ENCODE measurements at places on chromosomes 5 and 9.

GRCh38 chr9:106092083-106092482 lies 397.7 kb downstream of the TMEM38B start:
- DNase-seq: no peak

DNA sequence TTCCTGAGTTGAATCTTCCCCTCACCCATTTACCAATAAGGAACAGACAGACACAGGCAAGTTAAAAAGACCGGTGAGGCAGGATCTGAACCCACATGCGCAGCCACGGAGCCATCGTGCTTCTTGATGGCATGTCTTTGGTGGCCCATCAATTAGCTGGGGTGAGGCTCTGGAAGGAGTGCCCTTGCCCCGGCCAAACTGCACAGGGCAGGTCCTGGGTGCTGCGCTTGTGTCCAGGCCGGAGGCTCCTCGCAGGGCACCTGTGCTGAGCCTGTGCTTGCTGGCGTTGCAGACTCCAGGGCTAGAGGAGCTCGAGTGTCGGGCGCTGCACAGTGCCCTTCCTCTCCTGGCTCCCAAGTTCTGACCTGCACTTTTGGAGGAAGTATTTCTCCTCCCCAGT lies 66.4 kb downstream of the PSMB7 start:
- DNase-seq: no peak

DNA sequence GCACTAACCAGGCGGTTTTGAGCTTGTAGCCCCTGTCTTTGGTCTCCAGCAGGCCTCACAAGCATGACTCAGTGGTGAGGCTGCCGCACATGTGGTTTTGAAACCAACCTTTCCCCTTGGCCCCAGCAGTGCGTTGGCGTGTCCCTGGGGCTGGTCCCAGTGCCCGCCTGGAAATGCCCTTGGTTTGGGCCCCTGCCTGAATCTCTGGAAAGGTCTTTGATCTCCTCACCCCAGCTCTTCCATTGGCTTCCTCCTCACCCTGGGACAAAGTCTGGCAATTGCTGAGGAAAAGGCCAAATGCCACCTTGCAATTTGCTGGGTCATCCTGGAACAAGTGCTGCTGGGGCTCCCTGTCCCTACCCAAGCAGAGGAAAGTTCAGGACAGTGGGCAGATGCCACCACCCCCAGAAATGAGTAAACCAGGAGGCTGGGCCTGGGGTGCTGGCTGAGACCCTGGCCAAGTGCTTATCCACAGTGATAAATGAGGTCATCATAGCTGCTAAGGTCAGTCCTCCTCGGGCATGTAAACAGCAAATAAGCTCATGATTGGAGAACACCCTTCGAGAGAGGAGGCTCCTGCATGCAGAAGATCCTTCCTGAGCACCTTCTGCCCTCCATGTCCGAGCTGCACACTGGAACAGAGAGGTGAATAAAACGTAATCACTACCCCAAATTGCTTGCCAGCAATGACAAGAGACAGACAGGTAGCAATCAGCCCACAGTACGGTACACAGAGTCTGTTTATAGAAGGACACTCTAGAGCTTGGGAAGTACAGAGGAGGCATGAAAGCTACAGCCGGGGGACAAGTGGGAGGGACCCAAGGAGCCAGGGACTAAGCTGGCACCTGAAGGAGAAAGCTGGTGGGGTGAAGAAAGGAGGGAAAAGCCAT lies 98.9 kb upstream of the CPEB4 start:
- DNase-seq: no peak

GRCh38 chr5:1760231-1760630 lies 39.4 kb downstream of the MRPL36 start:
- no peak for DNase-seq

- no peak for DNase-seq
Observed at GRCh38 chr9:130426883-130427282, 17.9 kb upstream of the ASS1 start.

- no peak for DNase-seq
Observed at GRCh38 chr9:36985769-36986467, 48.1 kb downstream of the PAX5 start.

GRCh38 chr9:124470726-124471125 lies 20.5 kb downstream of the ADGRD2 start:
- DNase-seq: no peak

- no peak for DNase-seq
Observed at GRCh38 chr5:37247036-37247435, 2.1 kb downstream of the CPLANE1 start.

DNA sequence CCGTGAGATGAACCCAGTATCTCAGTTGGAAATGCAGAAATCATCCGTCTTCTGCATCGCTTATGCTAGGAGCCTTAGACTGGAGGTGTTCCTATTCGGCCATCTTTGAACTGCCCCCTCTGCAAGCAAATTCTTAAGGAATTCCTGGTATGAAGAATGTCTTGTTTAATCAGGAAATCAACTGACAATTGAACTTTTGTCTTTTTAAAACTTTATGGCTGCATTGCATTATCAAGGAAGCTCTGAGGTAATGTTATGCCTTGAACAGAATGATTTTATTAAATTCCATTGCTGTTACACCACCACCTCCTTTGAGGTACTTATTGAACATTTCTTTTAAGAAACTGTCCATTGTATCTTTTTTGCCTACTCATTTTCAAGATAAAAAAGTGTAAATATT lies 1915.7 kb upstream of the CDH9 start:
- DNase-seq: no peak

- no peak for DNase-seq
Observed at GRCh38 chr5:178404987-178405386, 172.4 kb upstream of the PHYKPL start.

- no peak for DNase-seq
Observed at GRCh38 chr9:69593301-69593700, 78.9 kb downstream of the APBA1 start.

DNA sequence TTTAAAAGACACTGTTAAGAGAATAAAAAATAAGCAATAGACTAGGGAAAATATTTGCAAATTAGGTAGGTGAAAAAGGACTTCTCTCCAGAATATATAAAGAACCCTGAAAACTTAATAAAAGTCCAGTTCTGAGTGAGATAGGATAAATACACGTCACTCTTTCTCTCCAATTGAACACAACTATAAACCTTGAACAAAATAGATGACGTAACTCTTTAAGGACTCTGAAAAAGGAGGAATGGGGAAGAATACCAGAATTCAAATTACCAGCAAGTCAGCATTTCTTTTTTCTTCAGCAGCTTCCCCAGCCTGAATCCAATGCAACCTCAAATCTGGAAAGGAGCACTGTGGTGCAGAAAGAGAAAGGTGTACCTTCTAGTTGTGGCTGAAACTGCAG lies 6.8 kb upstream of the WDR41 start:
- no peak for DNase-seq

- DNase-seq: no peak
Observed at GRCh38 chr5:9104571-9105339, 441.1 kb downstream of the SEMA5A start.

DNA sequence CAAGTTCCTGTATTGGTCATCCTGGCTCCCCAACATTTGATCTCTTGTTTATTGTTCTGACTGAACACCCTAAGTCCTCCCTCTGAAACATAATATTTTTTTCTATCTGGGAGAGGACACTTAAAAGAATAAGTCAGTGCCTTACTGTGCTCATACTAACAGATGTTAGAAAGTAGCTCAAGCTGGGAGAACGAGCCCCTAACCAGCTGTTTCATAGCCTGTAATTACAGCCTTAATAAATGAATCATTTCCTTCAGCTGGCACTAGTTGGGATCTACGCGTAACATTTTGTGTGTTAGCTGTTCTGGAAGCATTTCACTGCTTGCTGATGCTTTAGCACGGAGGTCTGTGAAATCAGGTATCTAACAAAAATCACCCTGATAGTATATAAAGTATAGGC lies 345.9 kb upstream of the RIOK2 start:
- no peak for DNase-seq

DNA sequence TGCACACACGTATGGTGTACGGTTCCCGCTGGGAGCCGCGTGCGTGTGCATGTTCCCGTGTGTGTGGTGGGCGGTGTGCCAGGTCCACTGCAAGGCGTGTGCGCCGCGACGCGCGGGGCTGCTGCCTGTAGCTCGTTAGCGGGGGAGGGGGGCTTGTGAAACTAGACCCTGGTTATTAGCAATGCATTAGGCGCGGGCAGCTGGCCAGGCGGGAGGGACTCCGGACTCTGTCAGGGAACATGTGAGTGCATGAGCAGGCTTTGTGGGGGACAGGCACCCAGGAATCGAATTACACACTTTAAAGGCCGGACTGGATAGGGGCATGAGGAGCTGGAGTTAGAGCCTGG lies 32.2 kb upstream of the ENHO start:
- no peak for DNase-seq

- no peak for DNase-seq
Observed at GRCh38 chr5:147981074-147981473, 74.7 kb upstream of the C5orf46 start.

DNA sequence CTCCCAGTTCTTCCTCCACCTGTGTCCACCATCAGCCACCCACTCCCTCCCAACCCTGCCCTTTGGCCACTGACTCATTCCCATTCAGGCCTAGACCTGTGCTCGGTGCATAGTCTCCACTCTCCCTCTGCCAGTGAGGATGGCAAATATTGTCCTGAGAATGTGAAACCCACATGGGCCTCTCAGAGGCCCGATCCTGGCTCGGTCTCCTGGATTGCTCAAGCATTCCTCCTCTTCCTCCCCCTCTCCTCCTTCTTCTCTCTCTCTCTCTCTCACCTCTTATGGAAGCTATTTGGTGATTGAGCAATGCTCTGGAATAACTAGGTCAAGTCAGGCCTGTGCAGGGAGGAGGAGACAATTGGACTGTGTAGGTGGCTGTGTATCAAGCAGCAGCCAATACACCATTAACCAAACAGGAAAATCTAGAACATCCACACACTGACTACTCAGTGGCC lies 99.9 kb downstream of the KLF4 start:
- no peak for DNase-seq

DNA sequence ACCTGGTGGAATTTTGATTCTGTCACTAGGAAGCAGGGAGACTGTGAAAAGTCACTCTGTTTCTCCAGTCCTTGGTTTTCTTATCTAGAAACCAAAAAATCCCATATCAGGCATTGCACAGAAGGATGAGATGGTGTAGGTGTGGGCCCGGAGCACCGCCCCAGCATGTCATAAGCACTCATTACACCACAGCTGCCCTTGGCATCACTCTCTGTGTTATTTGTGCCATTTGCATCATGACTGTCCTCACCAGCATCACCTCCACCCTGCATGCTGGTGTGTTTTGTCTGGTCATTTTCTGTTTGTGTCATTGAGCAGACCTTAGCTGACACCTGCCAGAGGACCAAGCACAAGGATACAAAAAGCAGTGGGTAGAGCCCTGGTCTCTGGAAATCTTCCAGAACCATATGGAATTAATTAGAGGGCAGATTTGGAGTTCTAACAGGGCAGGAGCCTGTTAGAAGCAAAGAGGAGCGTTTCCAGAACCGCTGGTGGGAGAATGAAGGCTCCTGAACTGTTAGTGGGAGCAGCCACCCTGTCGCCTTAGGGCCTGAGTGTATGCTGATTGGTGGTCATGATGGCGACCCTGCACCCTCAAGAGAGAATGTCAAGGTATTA lies 99.3 kb downstream of the AMBP start:
- no peak for DNase-seq

GRCh38 chr9:123138163-123138562 lies 104.7 kb downstream of the GPR21 start:
- no peak for DNase-seq

DNA sequence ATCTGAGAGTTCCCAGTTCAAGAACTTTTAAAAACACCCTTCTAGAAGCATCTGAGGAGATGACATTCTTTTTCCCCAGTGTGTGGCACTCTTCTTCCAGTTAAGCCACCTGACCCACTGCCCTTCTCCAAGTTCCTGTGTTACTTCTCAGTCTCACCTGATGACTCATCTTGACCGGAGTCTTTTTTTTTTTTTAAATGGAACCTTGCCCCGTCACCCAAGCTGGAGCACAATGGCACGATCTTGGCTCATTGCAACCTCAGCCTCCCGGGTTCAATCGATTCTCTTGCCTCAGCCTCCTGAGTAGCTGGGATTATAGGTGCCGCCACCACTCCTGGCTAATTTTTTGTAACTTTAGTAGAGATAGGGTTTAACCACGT lies 224.1 kb upstream of the DAB2 start:
- DNase-seq: no peak

- DNase-seq: no peak
Observed at GRCh38 chr5:39608024-39608423, 183.2 kb upstream of the DAB2 start.

All from stimulated activated CD8-positive, alpha-beta memory T cell treated with anti-CD3 and anti-CD28 coated beads, Interleukin-15, amount 100 ng/mL, for 24 hours (primary cell).